ENCODE measurements at places on chromosomes 3 and 15.

- DNase-seq: no peak
These were observed 149.3 kb downstream of the KCNMB2 start for GRCh38 chr3:178685591-178685906.

DNA sequence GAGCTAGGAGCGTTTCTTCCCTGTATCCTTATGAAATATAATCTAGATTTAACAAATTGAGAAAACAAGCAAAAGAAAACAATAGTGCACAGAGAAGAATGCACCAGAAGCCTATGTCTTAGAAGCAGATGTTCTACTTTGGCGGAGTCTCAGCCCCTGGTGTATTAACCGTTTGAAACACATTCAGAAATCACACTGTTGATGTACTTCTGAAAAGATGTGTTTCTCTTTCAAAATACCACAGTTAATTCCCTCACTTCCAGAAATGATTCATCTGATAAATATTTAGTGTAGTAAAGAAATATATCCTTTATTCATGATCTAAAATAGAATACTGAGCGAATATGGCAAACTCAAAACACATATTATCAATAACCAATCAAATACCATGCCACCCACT is 77.7 kb downstream of the CBLB start:
- DNase-seq: no peak

DNA sequence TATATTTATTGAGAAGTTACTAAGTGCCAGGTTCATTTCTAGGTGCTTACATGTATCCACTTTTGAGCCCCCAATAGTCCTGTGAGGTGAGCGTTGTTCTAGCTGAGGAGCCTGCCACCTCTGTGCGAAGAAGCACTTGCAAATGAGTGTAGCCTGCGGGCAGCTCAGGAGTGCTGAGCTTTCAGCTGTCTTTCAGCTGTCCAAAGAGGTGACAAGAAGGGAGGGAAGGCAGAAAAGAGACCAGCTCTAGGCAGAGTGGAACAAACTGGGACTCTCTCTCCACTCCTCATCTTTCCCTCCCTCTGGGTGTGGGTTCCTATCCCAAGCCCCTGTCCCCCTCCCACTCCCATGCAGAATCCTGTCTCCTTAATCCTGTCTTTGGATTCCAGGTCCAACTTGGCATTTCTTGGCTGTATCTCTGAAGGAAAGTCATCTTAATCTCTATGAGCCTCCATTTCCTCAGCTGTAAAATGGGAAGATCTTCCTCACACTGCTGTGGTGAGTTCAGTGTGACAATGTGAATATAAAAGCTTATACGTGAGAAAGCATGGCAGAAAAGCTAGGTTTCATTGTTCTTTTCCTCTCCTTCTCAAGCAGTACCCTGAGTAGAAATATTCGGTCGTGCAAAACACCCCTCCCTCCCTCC is 6.7 kb upstream of the SRP14 start:
- no peak for DNase-seq

- no peak for DNase-seq
These were observed 44.2 kb downstream of the SETD5 start for GRCh38 chr3:9441501-9442221.

- no peak for DNase-seq
These were observed 156.9 kb upstream of the RASGRP1 start for GRCh38 chr15:38721568-38721945.

- DNase-seq: no peak
These were observed 639 bp upstream of the POLR2M start for GRCh38 chr15:57705746-57706404.

- DNase-seq: no peak
These were observed 156.2 kb upstream of the IQSEC1 start for GRCh38 chr3:13229273-13229949.

GRCh38 chr3:186220365-186220764 is 111.5 kb upstream of the ETV5 start:
- DNase-seq: no peak

GRCh38 chr3:184806567-184807271 is 5.2 kb upstream of the VPS8 start:
- no peak for DNase-seq

DNA sequence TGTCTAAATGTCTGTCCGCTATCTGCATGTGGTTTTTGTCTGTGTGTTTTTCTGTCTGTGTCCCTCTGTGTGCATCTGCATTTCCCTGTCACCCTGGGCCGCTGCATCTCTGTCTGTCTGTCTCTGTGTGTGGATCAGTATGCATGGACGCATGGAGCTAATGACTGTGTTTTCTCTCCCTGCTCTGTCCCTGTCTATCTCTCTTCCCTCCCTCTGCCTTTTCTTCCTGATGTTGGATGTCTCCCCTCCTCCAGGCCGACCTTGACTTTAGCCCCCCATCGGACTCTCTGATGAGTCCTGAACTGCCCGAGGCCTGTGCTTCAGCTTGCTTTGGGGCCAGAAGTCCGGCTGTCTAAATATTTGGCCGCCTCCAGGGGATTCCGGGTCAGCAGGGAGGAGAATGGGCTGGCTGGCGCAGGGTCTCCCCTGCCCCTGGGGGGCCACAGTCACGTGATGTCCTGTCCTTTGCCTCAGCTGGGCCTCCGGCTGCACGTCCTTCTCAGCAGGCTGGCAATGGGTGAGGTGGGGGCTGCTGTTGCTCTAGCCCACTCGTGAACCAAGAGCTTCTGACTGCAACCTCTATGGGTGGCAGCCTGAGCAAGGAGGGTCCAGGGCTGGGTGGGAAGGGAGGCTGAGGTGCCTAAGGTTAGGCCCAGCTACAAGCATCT is 3.7 kb downstream of the SLC38A3 start:
- no peak for DNase-seq

DNA sequence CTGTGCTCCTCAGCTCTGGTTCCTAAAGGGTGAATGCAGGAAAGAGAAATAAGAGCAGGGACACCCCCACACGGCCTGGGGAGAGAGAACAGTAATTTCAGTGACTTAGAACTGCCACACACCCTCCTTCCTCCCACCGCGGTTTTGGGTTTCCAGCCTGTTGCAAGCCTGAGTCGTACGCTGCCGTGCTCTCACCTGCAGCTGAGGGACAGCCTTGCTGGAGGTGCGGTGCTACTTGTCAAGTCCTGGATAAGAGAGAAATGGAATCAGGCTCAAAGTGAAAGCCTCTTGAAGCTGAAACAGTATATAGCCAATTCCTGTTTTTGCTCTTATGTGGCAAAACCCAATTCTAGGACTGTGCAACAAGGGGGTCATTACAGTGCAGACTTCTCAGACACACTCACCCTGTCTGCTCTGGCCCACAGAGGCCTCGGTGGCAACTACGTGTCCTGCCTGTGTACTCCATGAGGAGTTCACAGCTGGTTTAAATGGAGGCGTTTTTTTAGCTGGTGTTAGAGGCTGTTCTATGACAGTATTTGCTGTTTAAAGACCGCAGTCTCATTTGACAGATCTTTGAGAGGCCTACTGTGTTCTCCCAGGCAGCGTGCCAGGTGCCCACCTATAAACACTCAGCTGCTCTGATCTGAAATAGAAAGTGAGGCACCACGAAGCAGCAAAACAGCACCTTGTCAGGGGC is 42.9 kb downstream of the TBC1D2B start:
- DNase-seq: peak; percentile 51

DNA sequence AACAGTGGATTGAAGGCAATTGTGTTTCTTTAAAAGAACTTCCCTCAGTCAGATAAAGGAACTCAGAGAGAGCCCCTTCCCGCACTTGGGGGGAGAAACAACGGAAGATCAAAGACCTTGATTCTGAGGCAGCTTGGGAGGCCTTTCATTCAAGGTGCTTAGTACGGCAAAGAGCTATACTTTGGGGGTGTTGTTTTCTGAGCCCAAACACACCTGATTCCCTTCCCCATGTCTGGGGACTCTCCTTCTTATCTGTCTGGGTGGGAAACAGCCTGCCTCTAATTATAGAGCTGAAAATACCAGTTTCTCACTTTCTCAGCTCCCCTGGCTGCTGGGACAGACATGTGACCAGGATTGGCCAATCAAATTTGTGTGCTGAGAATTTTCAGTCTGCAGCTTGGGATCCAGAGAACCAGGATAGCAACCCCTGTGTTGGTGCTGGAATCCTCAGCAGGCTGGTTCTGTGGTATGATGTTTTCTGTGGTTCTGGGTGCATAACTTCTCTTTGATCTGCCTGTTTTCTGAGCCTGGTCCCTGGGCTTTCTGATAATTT is 19.4 kb upstream of the IQCF6 start:
- DNase-seq: no peak

DNA sequence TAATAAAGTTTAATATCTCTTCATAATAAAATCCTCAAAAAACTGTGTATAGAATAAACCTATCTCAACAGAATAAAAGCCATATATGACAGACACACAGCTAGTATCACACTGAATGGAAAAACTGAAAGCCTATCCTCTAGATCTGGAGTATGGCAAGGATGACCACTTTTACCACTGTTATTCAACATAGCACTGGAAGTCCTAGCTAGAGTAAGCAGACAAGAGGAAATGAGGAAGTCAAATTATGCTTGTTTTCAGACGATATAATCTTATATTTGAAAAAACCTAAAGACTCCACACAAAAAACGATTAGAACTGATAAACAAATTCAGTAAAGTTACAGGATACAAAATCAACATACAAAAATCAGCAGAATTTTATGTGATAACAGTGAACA is 57.4 kb upstream of the DIPK2A start:
- no peak for DNase-seq

All from stimulated activated CD8-positive, alpha-beta memory T cell treated with anti-CD3 and anti-CD28 coated beads, Interleukin-2, amount 100 ng/mL, for 1 hour (primary cell).